Hematopoietic multipotent progenitor cell treated with erythropoietin and hydrocortisone succinate and interleukin-3 and kit ligand, for 8 days (in vitro differentiated cells): ENCODE measurements at places on chromosomes 6 and 20.

GRCh38 chr6:99607416-99608036, 893 bp downstream of the PRDM13 start:
- no peak for DNase-seq

- DNase-seq = no peak
These were observed 3.8 kb downstream of the LAMA2 start for GRCh38 chr6:128886706-128887105.

DNA sequence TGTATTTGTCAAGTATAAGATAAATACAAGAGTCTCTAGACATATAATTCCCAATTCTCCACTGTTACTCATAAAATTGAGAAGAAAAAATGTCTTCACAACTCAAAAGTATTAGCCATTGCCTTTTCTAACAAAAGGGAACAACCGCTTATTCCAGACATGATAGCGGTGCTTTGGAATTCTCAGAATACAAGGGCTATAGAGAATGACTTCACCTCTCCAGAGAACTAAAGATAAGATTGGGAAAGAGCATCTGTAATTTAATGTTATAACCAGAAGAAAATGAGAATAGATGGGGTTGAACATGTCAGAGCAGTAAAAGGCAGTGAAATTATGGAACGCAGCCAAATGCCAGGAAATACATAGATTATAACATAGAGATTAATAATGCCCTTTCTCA, 730.8 kb downstream of the C6orf118 start:
- no peak for DNase-seq

- DNase-seq = no peak
These were observed 188.7 kb downstream of the CDC5L start for GRCh38 chr6:44576132-44576631.

GRCh38 chr20:19849341-19850197, 91.5 kb downstream of the RIN2 start:
- DNase-seq = no peak

- DNase-seq = no peak
These were observed 33.3 kb downstream of the ITCH start for GRCh38 chr20:34396408-34396807.

- DNase-seq = no peak
These were observed 70.6 kb downstream of the MTHFD1L start for GRCh38 chr6:150936021-150936555.

- DNase-seq = peak; percentile 55
These were observed 295.1 kb upstream of the CDYL start for GRCh38 chr6:4480788-4481735.

DNA sequence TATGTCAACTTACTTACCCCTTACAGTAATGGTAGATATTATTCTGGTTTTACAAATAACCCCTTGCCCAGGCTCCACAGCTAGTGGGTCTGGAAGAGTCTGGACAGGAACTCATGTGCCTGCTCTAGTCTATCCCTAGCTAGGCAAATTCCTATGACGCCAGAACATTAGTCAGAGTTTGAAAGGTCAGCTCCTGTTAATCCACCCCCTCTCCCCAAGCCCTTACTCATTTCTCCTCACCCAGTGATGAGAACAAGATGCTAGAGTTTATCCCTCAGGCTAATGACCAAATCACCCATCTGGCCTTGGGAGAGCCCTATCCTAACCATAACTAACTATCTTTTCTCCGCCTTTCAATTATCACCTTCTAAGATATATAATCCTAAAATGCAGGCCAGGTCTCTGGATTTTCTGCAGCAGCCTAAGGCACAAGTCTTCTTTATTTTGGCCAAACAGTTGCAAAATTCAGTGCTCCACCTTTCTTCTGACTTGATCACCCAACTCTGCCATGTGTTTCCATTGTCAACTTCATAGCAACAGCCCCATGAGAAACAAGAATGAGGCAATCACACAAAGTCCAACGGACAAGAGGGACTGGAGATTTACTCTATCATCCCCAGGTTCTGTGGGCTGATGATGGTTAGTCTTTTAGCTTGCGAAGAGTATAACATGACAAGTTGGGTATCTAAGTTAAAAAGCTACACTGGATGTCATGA, 113.3 kb downstream of the TASP1 start:
- DNase-seq = no peak

DNA sequence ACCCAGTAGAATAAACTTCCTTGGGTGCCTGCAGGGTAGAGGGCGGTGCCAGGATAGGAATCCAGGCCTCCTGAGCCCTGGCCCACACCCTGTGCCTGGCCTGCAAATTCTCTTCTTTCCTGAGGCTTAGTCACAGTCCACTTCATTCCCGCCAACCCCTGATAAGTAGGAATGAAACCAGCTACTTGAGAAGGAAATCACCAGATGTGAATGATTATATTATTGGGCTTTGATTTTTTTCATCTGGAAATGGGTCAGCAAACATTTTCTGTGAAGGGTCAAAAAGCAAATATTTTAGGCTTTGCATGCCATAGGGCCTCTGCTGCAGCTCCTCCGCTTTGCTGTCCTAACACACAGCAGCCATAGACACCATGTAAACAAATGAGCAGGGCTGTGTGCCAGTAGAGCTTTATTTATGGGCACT, 50.2 kb downstream of the STK35 start:
- no peak for DNase-seq

- DNase-seq = no peak
These were observed 24.4 kb downstream of the PREX1 start for GRCh38 chr20:48803176-48804053.

DNA sequence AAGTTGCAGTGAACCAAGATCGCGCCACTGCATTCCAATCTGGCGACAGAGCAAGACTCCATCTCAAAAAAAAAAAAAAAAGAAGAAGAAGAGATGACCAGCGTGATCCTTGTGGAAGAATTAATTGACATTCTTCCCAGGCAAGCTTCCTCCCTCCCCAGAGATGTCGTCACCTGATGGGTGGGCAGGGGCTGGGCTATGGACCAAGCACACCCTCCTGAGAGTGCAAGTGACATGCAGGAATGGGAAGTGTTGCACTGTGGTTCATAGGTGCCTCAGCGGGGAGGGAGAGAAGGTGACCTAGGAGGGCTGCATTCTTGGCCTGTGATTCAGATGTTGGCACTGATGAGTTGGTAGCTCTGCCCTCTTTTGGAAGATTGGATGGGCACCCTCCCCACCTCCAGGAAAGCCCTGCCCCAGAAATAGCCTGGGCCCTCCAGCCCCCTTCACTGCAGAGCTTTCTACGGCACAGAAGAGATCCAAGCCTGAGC, 37.8 kb downstream of the TAF8 start:
- no peak for DNase-seq

- no peak for DNase-seq
These were observed 34.9 kb downstream of the GSTA2 start for GRCh38 chr6:52728394-52728793.

DNA sequence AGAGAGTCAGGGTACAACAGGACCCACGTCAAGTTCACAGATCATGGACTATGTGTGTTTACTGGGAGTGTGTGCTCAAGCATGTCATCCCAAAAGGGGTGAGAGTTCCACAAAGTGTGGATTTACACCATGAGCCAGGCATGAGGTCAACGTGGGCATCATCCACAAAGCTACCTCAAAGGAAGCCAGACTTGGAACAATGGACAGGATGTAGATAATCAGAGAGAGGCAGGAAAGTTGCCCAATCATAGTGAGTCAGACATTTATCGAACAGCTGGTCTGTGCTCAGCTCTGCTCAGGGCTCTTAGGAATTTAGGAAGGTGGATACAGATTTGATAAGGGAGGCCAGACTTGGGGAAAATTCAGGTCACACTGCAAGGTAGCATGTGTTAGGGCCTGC, 317.2 kb upstream of the CDYL start:
- DNase-seq = no peak

DNA sequence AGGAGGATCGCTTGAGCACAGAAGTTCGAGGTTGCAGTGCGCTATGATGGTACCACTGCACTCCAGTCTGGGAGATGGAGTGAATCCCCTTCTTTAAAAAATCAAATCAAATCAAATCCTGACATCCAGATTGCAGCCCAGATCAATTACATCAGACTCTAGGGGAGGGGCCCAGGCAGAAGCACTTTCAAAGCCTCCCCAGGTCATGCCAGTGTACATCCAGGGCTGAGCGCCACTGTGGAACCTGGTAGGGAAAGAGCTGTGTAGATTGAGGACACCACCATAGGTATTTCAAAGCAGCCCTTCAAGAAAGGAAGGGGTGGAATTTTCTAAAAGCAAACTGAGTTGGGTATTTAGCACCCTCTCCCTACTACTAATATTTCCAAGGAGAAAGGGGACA, 89.5 kb downstream of the PRND start:
- DNase-seq = no peak

GRCh38 chr6:54094786-54095185, 16.5 kb upstream of the MLIP start:
- no peak for DNase-seq

- DNase-seq = no peak
These were observed 29.6 kb downstream of the RBL1 start for GRCh38 chr20:37066168-37066567.

- no peak for DNase-seq
These were observed 27.6 kb downstream of the DCDC2 start for GRCh38 chr6:24330137-24330732.

DNA sequence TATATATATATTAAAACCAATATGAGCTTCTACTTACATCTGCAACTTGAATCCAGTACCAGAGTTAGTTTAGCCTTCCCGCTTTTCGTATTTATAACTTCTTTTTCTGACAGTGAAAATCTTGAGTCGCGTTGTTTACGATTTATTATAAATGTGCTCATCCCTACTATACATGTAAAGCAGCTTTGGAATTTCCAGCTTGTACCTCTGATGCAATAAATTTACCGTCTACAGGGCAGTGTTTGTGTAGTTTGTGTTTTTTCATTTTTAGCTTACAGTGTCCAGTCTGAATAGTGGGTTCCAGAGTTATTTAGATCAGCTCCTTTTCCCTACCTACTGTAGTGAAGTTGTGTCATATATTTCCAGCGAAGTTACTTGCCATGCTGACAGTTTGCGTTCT, 66.3 kb downstream of the TIAM2 start:
- DNase-seq = no peak

DNA sequence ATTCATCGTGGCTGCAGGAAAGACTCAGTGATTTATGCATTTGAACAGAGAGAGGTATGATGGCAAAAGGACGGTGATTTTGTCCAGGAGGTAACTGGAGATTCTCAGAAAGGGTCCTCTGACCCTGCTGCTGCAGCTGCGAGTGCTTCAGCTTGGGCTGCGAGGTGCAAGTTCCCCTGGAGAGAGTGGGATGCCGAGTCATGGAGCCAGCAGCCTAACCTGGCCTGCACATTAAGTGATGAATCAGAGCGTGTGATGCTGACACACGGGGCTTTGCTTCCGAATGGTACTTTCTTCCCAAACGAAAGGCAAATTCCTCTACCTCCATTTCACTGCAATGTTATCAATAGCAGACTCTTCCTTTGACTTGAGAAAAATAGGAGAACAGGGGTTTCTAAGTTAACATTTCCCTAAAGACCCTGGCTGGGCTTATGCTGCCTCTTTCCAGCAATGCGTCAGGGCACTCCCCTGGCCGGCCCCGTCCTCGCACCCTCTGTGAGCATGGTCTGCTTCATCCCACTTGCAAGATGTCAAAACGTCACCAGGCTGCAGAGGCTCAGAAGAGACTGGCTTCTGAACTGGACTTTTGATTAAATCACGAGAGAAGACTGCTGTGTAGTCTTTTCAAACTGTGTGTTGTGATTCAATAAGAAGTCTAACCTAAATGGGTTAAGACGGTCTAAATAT, 628.0 kb upstream of the AGPAT4 start:
- DNase-seq = no peak

DNA sequence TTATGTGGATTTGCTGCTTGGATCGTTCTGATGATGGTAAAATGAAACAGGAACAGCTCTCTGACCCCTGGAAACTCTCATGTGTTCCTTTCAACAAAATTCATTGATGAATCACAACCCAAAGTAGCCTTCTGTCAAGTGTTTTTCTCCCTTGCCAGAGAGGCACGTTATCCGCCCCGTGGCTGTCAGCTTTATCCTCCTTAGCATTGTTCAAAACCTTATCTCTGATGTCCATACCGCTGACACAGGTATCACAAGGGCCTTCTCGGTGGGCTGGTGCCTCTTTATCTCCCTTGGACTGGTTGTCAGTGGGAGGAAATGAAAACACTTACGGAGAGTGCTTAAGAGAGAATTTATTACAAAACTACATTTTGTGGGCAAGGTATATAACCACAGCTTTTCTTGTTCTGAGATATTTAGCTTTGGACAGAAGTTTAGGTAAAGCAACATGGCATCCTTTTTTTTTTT, 84.9 kb downstream of the TIAM2 start:
- peak; percentile 95 for DNase-seq

- DNase-seq = no peak
These were observed 41.0 kb downstream of the GPLD1 start for GRCh38 chr6:24448396-24448795.

DNA sequence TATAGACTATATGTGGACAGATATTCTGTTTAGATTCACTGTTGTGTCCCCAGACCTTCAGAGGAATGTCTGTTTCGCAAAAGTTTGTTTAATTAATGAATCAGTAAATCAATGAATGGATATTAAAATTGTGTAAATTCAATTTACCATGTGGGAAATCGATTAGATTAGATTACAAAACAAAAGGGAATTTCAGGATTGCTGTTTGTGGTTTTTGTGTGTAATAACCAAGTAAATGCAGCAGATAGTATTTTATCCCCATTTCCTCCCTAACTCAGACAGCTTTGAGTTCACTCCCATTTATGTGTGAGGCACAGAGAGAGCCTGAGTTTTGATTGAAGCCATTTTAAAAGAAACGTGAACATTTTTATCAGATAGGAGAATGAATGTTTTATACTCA, 214.8 kb downstream of the ADGB start:
- no peak for DNase-seq

DNA sequence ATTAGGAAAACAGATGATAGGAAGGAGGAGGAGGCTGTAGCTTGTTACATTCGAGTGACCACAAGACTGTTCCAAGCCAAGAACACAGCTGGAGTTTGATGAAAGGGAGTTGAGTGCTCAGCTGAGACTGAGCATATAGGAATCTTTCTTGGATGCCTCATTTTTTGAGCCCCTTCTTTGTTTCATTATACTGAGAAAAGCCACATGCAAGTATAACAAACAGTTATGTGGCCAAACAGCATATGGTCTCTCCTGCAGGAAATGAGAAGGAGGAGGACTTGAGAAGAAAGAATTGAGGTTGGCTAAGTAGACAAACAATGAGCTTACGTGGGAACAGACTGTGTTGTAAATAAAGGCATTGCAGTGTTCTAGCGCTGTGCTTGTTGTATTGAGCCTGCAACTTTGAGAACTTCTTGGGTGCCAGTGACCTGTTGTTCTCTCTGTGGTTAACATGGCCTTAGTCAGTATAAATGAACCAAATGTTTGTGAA, 78.3 kb downstream of the AKAP7 start:
- DNase-seq = no peak

DNA sequence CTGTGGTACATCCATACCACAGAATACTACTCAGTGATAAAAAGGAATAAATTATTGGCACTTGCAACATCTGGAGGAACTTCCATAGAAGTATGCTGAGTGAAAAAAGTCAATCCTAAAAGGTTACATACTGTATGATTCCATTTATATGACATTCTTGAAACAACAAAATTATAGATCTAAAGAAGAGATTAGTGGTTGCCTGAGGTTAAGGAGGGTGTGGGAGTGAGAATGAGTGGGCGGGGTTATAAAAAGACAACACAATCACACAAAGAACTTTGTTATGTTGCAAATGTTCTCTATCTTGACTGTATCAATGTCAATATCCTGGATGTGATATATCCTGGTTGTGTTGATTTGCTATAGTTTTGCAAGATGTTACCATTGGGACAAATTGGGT, 21.2 kb downstream of the SNRPB start:
- DNase-seq = no peak

GRCh38 chr6:7916959-7917358, 6.4 kb upstream of the TXNDC5 start:
- DNase-seq = no peak

- DNase-seq = no peak
These were observed 3.3 kb downstream of the SIM1 start for GRCh38 chr6:100461278-100461916.
